ENCODE measurements at places on chromosomes 16 and 17.

- DNase-seq = no peak
Observed at GRCh38 chr16:25478476-25478875, 213.3 kb upstream of the HS3ST4 start.

- no peak for DNase-seq
Observed at GRCh38 chr16:83917152-83918120, 18.5 kb downstream of the MLYCD start.

DNA sequence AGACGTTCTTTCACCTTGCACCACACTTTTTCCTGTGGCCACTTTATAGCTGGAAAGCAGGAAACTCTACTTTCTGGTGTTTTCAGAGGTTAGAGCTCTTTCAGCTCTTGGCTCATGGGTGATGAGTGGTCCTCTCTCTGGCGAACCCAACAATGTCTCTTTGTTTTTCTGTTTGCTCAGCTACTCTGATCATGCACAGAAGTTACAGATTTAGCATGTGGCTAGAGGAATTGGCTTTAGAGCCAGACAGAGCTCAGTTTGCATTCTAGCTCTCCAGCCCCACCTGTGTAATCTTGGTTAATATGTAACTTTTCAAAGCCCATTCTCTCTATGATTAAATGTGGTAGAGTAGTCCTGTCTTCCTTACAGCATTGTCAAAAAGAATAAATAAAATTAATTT, 225.2 kb downstream of the HAPSTR1 start:
- DNase-seq = no peak

DNA sequence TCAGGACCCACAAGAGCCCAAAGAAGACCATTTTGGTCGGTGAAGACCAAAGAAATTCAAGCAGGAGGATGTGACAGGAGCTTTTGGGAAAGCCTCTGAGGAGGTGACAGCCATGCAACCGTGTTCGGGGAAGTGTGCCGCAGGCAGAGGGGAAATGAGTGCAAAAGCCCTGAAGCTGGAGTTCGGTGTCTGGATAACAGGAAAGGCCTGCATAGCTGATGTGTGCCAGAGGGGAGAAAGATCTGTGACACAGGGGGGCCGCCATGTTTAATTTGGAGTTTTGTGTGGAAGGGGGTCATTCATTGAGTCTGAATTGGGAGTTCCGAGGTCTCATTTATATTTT, 870 bp upstream of the ZC3H7A start:
- no peak for DNase-seq

DNA sequence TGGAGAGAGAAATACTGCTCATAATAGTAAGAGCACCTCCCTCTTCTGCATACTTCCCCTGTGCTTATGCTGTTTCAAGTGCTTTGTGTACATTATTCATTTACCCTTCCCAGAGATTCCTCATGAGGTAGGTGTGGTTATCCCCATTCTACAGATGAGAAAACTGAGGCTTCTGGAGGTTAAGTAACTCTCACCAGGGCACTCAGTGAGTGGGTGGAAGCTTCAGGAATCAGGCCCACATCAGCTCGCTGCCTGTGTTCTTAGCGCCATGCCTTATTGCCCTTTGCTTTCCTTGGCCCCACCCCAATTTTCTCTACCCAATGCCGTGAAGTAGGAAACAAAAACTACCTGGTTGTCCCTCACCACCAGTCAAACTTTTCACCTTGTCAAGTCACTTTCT, 18.1 kb upstream of the ITGB3 start:
- no peak for DNase-seq

- no peak for DNase-seq
Observed at GRCh38 chr16:27485811-27486210, 63.9 kb downstream of the GTF3C1 start.

GRCh38 chr16:14641926-14642325, 9.2 kb downstream of the BFAR start:
- no peak for DNase-seq

DNA sequence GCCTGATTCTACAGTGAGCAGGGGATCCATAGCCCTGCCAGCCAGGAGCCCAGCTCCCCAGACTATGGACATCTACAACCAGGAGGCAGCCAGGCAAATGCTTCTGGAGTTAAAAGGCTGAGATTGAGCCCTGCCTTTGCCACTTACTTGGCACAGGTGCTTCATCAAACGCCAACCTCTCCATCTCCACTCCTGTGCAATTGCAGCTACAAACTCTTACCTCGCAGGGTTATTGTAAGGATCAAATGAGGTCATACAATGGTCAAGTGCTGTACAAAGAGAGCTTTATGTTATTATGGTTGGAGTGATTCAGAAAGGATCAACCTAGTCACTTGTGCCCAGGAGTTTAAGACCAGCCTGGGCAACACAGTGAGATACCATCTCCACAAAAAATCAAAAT, 9.8 kb upstream of the MYO18A start:
- DNase-seq = no peak

- DNase-seq = no peak
Observed at GRCh38 chr16:87608400-87608985, 6.2 kb downstream of the JPH3 start.

- no peak for DNase-seq
Observed at GRCh38 chr17:28977659-28978355, 26.5 kb upstream of the PHF12 start.

DNA sequence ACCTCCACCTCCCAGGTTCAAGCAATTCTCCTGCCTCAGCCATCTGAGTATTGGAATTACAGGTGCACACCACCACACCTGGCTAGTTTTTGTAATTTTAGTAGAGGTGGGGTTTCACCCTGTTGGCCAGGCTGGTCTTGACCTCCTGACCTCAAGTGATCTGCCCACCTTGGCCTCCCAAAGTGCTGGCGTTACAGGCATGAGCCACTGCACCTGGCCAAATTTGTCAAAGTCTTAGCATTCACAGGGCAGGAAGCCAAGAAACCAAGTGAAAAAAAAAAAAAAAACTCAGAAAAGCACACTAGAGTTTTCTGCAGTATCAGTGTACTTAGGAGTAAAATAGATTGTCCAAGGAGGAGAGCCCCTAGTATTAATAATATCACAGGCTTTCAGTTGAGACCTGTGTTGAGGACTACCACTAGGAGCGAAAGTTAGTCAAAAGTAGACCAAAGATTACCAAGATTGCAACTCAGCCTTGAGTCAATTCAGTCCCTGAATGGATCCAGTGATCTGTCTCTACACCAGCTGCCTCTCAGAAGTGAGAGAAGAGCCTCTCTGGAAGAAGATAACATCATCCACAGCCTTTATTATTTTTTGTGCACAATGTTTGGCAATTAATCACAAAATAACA, 159.7 kb downstream of the CEP112 start:
- DNase-seq = no peak

DNA sequence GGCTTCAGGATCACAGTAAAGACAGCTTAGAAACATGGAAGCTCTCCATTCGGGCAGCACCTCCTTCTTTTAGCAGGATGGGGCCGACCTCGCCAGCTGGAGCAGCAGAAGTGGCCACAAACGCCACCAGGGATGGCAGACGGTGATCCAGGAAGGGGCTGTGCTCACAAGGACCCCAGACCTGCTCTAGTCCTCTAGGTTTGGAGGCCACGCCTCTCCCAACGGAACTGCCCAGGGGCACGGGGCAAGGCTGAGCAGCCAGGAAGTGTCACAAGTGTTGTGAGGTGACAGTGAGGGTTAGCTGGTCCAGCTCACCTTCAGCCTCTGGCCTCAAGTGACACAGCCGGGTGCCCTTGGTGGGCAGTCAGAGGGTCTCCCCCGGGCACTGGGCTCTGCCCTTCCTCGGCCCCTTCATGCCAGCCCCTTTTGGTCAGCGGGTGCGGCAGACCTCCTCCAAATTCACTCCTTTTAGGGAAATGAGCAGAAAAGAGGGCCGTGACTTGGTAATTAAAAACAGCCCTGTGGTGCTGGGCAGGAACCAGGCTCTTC, 20.4 kb downstream of the CEP295NL start:
- DNase-seq = no peak

DNA sequence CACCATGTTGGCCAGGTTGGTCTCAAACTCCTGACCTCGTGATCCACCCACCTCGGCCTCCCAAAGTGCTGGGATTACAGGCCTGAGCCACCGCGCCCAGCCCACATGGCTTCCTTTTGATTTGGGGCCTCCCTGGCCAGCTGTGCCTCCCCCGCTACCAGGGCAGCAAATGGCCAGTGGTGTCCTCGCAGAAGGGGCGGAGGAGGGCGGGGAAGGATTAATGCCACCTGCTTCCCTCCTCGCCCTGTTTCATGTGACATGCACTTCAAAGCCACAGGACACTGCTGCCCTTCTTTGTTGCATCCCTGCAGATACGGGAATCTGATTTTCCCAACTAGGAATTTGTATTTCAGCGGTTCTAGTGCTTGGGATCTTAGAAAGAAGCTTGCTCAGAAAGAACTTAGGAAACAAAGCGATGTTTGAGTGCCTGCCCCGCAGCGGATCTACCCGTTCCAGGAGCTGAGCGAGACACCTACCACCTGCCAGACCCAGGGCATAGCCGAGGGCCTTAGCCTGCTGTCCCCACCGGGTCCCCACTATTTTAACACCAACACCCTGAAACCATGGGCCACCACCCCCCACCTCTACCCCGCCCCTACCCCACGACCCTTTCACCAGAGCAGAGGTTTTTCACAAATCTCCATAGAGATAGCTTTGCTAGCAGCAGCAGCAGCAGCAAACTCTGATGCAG, 37.7 kb upstream of the CCDC182 start:
- DNase-seq = no peak

- DNase-seq = no peak
Observed at GRCh38 chr16:76444832-76445231, 167.6 kb downstream of the CNTNAP4 start.

- DNase-seq = no peak
Observed at GRCh38 chr17:44970136-44970741, 2.1 kb upstream of the C1QL1 start.

DNA sequence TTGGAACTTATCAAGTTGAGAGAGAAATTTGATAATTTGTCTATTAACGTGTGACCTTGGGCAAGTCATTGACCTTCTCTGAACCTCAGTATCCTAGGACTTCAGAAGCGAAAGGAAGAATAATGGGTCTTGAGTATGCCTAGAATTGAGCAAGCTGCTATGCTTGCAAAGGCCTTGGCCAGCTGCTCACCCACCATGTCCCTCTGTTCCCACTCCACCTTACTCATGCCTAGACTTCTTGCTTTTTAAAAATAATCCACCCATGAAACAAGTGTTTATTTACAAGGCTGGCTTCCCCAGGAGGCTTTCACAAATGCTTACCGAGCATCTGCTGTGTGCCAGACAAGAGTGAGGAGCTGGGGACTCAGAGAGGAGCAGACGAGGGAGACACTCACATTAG, 590.6 kb downstream of the MAF start:
- no peak for DNase-seq

- DNase-seq = no peak
Observed at GRCh38 chr16:50040018-50040417, 15.0 kb downstream of the CNEP1R1 start.

Data from breast epithelium (tissue), 4 donors.